Stimulated activated CD4-positive, alpha-beta T cell treated with anti-CD3 and anti-CD28 coated beads, TNF-alpha, amount 100 ng/mL, for 4 hours (primary cell): ENCODE measurements at places on chromosomes 6 and 20.

- no peak for DNase-seq
Observed at GRCh38 chr6:109237077-109237985, 142.0 kb downstream of the CEP57L1 start.

DNA sequence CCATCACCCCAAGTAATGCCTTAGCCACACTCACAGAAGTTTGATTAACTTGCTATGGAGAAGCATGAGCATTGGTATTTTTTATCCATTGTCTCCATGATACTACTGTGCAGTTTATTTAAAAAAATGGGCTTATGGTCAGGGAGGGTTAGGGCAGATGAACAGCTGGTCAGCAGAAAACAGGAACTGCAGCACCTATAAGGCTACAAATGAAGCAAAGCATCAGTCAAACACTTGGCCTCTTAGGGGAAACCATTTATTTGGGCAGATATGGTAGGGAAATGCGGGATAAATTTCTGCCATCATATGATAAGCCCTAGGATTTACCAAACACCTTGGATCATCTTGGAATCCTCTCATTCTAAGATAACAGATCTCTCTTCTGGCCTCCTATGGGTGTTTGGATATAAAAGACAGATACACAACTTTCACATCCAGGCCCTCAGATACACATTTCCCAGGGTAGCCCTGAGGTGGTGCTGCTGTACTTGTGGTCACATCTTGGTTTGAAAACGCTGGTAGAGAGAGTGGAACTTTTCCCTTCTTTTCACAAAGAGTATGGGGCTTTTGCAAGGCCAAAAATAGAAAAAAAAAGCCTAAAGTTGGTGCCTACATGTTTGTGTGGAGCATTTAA is 42.8 kb upstream of the AHI1 start:
- no peak for DNase-seq

DNA sequence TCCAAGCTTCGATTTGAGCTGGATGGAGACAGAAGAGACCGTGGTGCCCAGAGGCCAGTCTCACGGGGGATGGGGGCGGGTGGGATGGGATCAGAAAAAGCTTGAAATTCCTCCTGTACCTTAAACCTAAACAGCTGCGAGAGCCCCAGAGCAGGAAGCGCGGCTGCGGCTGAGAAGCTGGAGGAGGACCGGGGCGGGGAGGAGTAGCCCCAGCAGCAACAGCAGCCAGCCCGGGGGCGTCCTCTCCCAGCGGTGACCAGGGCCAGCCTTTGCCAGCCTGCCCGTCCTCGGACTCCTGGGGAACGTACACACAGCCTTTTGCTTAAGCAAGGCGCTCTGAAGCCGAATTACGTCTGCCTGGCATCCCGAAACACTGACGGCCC is 17.4 kb upstream of the PRDM13 start:
- no peak for DNase-seq

GRCh38 chr6:54493138-54493537 is 184.9 kb downstream of the TINAG start:
- DNase-seq: no peak

GRCh38 chr6:1406306-1407072 is 17.1 kb downstream of the FOXF2 start:
- no peak for DNase-seq

DNA sequence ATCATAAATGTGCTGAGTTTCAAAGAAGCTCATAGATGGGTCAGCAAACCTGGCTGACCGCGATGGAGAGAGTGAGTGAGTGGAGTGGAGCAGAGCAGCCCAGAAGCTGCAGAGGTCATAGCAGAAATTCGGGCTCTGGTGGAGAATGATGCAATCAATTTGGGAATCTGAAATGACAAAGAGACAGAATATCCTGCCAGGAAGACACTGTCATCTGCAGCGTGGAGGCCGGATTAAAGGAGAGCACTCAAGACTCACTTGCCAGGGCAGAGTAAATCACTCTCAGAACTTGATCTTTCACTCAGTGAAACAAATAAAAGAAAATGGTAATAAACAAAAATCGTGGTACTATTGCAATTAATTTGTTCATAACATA is 109.6 kb upstream of the RREB1 start:
- DNase-seq: no peak

DNA sequence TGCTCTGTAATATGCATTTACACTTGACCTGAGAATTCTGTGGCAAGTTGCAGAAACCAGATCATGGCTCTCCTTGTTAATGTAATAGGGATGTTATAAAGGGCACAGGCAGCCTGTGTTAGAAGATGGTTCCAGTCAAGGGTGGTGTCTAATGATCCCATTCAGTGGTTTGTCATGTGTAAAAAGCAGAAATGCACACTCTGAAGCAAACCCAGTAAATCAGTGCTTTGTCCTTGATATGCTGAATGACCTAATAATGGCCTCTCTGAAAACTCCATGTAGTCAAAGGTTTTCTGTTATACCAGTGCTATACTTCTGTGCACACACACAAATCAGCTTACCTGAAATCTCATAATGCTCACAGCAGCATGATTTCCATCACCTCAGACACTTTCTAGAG is 66.2 kb downstream of the SOBP start:
- DNase-seq: no peak

DNA sequence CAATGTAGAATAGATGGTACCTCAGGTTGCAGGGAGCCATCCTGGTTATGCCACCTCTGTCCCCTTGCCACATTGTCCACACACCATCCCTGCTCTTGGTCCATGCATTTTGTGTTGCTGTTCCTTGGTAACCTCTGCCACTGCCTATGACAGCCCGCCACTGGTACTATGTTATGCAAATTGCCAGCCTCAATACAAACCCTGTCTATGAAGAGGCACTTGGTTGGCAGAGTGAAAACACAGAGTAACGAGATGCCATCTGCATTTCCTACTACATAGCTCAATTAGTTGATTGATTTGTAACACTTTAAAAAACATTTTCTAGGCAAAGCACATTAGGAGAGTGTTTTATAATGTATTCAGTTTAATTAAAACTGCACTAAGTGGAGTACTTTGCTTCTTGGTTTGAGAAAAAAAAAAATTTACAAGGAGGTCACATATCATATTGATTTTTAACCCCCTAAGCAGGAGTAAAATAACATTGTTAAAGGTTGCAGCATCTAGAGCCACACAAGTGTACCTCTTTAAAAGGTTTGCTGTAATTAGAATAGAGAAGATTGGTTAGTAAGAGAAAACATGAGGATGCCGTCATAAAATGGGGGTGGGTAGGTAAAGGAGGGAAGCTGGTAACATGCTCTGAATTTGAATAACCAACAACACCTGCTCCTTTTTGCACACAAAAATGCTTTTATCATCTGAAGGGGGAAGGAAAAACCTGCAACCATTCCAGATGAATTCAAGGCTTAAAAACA is 817.1 kb downstream of the KIF16B start:
- DNase-seq: no peak

GRCh38 chr6:144359783-144360182 is 74.6 kb downstream of the UTRN start:
- DNase-seq: no peak
